ENCODE measurements at places on chromosomes 6 and 20.
A peak's percentile ranks its signal among the peaks of the same experiment; 100 is the strongest.

- no peak for DNase-seq
Measured at GRCh38 chr6:4270776-4271175, 135.4 kb upstream of the ECI2 start.

GRCh38 chr6:111667931-111668330 lies 62.3 kb upstream of the TRAF3IP2 start:
- DNase-seq, result no peak

DNA sequence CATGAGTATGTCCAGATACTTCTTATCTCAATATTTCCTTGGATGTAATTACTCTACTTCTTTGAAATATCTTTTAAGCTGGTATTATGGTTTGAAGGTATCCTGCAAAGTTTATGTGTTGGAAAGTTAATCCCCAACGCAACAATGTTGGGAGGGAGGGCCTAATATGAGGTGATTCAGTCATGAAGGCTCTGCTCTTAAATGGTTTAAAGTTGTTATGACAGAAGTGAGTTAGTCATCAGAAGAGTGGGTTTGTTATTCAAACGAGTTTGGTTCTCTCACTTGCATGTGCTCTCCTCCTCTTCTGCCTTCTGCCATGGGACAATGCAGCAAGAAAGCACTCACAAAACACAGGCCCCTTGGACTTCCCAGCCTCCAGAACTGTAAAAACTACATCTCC lies 176.3 kb downstream of the KCNQ5 start:
- DNase-seq, result no peak

DNA sequence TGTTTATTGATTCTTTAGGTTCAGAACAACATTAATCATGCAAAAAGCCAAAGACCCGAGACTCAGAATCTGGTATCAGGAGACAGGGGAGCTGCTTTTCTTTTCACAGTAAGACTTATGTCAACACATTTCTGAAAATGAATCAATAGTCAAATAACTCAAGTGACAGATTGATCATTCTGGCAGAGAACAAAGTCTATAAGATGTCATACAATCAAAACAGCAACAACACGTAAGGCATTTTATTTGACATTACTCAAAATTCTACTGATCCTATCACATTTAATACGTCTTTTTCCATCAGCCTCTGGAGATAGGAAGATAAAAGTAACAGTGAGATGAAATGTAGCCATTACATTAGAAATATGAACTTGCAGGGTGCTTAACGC lies 93.4 kb upstream of the EEF1E1 start:
- no peak for DNase-seq

DNA sequence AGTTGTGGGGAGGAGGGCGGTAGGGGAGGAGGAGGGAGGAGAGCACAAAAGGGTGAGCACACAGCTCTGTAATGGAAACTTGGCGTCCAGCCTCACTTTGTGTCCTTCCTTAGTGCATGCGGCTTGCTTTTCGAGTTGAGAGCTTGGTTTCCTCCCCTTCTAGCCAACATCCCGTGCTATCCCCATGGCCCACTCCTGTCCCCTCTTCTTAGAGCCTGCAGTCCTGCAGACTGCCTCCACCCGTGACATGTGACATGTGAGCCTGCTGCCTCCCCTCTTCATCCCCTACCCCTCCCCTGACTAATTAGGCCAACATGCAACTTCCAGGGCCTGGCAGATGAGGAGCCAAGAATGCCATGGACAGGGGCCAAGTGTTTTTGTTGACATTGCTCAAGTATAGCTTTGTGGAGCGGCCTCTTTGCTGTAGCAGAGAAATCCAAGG lies 63.2 kb downstream of the SLC24A3 start:
- no peak for DNase-seq

GRCh38 chr6:75299801-75300530 lies 15.4 kb upstream of the TMEM30A start:
- no peak for DNase-seq

DNA sequence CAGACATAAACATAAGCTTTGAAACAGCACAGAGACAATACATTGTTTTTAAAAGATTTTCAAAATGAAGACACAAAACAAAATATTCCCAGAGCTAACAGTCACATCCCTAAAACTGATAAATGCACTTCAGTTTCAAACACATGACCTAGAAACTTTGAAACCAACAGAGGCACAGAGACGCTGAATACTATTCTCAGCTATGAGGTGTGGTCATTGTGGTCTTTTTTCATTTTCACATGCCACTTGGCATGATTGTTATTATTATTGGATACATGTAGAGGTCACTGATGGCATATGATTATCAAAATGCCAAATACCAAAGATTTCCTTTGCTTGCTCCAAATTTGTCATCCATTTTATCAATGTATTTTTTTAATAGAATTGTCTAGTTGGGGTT lies 306.9 kb downstream of the QKI start:
- no peak for DNase-seq

GRCh38 chr6:56419191-56419590 lies 171.8 kb upstream of the COL21A1 start:
- no peak for DNase-seq

DNA sequence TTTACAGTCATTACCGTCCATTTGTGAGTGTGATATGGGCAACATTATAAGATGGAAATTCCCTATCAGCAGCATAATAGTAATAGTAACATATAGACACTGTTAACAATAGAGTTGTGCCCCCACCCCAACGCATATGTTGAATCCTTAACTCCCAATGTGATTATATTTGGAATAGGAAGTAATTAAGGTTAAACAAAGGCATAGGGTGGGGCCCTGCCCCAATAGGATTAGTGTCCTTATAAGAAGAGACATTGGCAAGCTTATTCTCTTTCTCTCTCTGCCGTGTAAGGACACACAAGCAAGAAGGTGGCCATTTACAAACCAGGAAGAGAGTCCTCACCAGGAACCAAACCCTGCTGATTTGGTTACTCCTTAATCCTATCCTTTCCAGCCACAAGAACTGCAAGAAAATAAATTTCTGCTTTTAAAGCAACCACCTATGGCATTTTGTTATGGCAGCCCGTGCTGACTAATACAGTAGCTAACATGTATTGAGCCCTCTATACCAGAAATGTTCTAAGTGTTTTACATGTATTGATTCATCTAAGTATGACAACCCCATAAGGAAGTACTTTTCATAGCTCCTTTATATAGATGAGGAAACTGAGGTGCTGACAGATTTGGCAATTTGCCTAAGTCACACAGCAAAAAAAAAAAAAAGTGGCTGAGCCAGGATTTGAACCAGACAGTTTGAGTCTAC lies 114.2 kb downstream of the BCAS1 start:
- no peak for DNase-seq

DNA sequence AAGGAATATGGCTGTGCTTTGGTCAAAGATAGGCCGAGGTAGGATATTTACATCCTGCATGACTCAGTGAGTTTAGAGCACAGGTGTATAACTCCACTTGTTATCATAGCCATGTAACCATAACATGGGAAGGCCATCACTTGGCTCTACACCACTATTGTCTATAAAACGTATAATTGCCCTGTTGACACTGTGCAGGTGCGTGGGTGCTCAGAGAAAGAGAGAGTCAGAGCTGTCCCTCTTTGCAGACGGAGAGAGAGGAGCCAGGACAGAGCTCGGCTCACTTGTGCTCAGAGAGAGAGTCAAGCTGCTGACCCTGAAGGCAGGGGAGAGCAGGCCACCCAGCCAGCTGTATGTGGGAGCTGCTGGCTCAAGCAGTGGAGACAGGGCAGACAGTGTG lies 46.0 kb downstream of the OR2B6 start:
- no peak for DNase-seq

- DNase-seq, result no peak
Measured at GRCh38 chr6:95865857-95866256, 149.9 kb upstream of the FUT9 start.

GRCh38 chr6:67131827-67132226 lies 1424.8 kb upstream of the EYS start:
- no peak for DNase-seq

- no peak for DNase-seq
Measured at GRCh38 chr20:40234593-40234992, 454.4 kb downstream of the MAFB start.

DNA sequence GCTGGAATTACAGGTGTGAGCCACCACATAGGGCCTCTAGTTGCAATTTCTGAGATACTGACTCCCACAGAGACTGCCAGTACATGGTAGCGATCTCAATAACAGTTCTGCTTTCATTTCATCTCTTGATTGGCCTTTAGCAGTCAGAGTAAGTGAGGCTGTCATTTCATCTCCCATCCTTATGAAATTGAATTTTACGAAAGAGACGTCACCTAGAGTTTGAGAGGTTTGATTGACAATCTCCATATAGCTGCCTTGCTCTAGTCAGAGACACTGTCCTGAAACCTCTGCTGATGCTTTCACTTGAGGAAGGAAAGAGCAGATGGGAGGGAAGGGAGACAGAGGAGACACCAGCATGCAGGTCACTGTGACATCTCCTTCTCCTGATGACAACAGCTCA lies 466.1 kb downstream of the NKAIN2 start:
- no peak for DNase-seq

GRCh38 chr6:25458485-25458884 lies 179.3 kb downstream of the CARMIL1 start:
- no peak for DNase-seq

DNA sequence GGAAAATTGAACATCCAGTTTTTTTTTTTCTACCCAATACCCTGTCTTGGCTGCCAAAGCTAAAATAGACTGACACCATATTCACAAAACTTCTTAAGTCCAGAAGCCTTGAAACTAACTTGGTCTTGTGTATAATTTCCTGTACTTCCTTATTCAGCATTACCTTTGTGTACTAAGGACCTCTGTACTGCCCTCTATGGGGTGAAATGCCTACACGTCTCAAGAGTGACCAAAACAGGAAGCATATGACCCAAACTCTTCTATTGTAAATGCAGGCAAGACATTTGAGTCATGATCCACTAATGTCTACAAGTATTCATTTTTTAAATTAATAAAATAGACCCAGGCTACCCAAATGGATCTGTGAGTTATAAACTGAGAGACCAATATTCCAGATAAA lies 50.4 kb downstream of the HMGCLL1 start:
- no peak for DNase-seq

GRCh38 chr20:62728781-62729300 lies 20.2 kb downstream of the NTSR1 start:
- DNase-seq, result no peak

GRCh38 chr6:14120546-14120945 lies 3.0 kb downstream of the CD83 start:
- no peak for DNase-seq

DNA sequence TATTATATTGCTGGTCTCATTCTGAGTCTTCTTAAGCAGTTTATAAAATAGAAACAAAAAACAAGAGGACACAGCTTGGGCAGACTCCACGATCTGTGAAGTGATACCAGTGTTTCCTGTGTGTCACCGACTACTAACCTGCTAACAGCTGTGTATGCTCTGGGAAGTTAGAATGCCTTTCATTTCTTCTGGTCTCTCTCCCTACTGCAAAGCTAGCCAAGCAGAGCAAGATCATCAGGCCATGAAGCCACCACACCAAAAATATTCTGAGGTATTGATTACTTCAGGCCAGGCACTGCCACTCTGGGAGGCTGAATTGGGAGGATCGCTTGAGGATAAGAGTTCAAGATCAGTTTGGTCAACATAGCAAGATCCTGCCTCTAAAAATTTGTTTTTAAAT lies 46.9 kb upstream of the SMIM29 start:
- peak; percentile 31 for DNase-seq

DNA sequence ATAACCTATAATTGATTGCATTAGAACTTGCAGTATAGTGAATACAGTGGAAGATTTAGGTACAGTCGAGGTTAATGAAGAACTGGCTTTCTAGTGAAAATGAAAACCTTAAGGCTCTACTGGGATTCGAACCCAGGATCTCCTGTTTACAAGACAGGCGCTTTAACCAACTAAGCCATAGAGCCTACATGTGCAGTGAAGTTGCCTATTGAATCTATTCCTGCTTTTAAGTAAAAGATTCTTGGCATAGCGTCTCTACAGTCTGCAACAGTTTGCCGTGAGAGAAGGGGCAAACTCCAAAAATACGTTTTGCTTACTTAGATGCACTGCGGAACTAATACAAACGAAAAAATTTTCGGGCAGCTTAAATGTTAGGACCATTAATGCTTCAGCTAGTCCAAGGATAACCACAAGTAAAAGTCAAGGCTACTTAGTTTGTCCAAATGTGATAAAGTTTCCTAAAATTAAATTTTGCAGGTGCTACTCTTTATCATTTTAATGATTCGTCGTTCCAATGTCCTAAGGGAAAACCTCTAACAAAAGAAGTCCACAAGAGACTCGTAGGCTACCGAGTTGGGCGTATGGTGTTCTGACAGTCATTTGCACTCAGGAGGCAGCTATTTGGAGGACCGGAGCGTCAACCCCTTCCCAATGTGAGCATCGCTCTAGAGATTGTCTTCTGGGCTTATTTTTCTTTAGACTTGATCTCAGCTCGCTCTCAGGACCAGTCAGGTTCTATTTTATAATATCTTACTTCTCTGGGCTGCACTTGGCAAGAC lies 31.3 kb upstream of the ZSCAN23 start:
- DNase-seq, result peak; percentile 23
